ENCODE measurements at places on chromosomes 11 and 22.
A peak's percentile ranks its signal among the peaks of the same experiment; 100 is the strongest.

GRCh38 chr11:13115380-13115675 lies 106.2 kb downstream of the RASSF10 start:
- H3K27me3 ChIP-seq: peaks cover 2% of the 10 kb centered on the region
- no peak overlapping the region for H3K27ac ChIP-seq
- no peaks in the 10 kb centered on the region for H3K4me1 ChIP-seq
- H3K4me3 ChIP-seq: no peak overlapping the region

- H3K4me3 ChIP-seq: no peak overlapping the region
- H3K27ac ChIP-seq: no peak overlapping the region
- H3K36me3 ChIP-seq: no peaks in the 10 kb centered on the region
- no peak for DNase-seq
These were observed 22.8 kb upstream of the PICK1 start for GRCh38 chr22:38034278-38034882.

GRCh38 chr11:46900091-46900746 lies 18.1 kb downstream of the LRP4 start:
- H3K4me3 ChIP-seq: no peak overlapping the region
- H3K27me3 ChIP-seq: no peaks in the 10 kb centered on the region
- H3K4me1 ChIP-seq: no peaks in the 10 kb centered on the region
- no peaks in the 10 kb centered on the region for H3K36me3 ChIP-seq
- DNase-seq: no peak
- no peak overlapping the region for H3K27ac ChIP-seq

DNA sequence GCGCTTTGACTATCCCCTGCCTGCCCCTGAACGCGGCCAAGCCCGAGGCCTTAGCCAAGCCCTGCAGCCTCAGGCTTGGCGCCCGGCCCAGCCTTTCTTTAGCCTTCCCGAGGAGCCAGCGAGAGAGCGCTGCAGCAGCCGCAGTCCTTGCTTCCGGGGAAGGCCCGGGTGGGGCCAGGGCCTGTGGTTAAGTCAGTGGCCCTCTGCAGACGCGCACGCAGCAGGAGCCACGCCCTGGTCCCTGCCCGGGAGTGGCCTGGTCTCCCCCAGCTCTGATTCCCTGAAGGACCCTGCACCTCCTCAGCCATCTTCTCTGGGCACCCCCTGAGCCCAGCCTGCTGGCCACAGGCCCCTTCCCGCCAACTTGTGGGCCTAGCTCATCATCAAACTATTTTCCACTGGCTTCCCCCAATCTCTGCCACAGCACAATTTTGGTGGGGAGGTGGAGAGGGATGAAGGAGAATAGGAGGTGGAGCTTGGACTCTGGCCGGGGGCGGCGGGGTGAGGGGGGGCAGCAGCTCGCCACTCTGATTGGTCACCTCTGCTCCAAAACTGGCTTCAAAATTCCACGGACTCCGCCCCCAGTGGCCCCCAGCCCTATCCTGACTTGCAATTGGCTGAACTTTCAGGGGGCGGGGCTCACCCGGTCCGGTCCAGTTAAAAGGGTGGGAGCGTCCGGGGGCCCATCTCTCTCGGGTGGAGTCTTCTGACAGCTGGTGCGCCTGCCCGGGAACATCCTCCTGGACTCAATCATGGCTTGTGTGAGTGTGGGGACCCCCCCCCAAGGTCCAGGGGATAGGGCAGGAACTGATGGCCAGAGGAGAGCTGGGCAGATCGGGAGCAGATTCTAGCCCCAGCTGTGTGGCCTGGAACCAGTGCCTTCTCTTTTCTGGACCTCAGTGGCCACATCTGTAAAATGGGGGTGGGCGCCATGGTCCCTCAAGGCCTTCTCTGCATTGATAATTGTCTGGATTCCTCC lies at the start of gene LGALS1:
Gene LGALS1 (plus strand): TSS at position 686 of the 979 bp plus-strand sequence. CDS start 67 bp downstream, at position 753.
- H3K27me3 ChIP-seq: no peaks in the 10 kb centered on the region
- H3K4me3 ChIP-seq: peak within 1 kb of the TSS; percentile 98
- DNase-seq: peak; percentile 87
- peaks cover 22% of the 10 kb centered on the region for H3K36me3 ChIP-seq

DNA sequence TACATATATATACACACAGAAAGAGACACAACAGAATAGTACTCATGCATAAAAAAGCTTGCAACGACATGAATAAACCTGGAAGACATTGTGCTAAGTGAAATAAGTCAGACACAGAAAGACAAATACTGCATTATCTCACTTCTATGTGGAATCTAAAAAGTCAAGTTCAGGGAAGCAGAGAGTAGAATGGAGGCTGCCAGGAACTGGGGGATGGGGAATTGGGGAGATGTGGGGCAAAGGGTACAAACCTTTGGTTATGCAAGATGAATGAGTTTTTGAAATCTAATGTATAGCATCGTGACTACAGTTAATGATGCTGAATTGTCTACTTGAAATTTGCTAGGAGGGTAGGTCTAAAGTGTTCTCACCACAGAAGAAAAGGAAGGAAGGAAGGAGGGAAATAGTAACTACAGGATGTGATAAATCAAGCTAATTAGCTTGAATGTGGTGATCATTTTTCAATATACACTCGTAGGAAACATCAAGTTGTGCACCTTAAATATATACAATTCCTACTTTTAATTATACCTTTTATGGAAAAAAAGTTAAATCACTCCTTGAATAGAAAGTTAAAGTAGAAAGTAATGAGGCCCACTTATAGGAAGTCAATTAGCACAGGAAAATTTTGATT lies 33.8 kb downstream of the MMP13 start:
- H3K27me3 ChIP-seq: peaks cover 3% of the 10 kb centered on the region
- no peak overlapping the region for H3K27ac ChIP-seq
- DNase-seq: no peak
- H3K36me3 ChIP-seq: no peaks in the 10 kb centered on the region

DNA sequence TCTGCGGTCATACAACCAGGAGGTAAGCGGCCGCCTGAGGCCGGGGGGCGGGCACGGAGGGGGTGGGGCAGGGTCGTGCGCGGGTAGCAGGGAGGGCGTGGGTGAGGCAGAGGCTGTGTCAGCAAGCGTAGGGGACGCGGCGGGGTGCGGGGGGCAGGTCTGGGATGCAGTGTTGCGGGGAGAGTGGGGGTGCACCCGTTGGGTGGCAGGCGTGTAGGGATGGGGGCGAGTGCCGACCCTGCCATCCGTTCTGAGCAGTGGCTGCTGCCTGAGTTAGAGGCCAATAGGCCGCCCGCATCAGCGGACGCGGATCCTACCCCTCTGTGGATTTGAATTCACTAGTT lies 1.4 kb downstream of the RIC8A start:
- no peaks in the 10 kb centered on the region for H3K27me3 ChIP-seq
- H3K36me3 ChIP-seq: peaks cover 42% of the 10 kb centered on the region
- peak overlapping the region; percentile 99 for H3K27ac ChIP-seq
- peak overlapping the region; percentile 93 for H3K4me3 ChIP-seq
